GM04504 (cell line): ENCODE measurements at places on chromosomes 4 and X.

- no peak for DNase-seq
These were observed 78.7 kb upstream of the ZNF518B start for GRCh38 chr4:10535912-10536311.

- peak; percentile 33 for DNase-seq
These were observed 722 bp downstream of the SLC10A7 start for GRCh38 chr4:146520896-146521540.

DNA sequence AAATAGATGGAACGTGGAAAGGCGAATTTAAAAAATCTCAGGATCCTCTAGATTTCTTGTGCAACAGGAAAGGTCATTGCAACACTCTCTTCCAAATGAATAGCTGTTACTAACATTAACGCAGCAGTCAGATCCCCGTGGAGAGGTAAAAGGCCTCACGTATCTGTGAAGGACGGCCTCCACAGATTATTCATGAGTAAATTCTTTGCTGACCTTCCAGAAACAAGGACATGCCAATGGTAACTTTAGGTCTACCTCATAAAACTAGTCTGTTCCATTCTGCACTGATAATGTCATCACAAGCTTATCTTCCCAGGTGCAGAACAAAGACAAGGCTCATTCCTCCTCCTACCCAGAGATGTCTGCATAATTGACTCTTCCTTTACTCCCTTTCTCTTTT is 16.1 kb upstream of the REPS2 start:
- DNase-seq: no peak

DNA sequence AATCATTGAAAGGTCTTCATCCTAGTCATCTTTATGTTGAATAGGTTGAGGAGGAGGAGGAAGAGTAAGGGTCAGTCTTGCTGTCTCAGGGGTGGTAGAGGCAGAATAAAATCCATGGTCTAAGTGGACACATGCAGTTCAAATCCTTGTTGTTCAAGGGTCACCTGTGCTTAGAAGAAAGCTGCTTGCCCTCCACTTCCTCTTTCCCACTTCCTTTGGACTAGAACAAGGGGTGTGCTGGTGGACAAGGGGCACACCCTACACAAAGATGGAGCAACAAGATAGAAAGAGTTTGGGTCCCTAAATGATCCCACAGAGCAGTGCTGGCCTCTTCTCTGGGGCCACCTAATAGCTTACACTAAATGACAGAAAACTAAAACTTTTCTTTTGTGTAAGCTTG is 47.9 kb downstream of the HSD17B13 start:
- DNase-seq: no peak

- no peak for DNase-seq
These were observed 29.2 kb downstream of the TBC1D9 start for GRCh38 chr4:140726776-140727500.

DNA sequence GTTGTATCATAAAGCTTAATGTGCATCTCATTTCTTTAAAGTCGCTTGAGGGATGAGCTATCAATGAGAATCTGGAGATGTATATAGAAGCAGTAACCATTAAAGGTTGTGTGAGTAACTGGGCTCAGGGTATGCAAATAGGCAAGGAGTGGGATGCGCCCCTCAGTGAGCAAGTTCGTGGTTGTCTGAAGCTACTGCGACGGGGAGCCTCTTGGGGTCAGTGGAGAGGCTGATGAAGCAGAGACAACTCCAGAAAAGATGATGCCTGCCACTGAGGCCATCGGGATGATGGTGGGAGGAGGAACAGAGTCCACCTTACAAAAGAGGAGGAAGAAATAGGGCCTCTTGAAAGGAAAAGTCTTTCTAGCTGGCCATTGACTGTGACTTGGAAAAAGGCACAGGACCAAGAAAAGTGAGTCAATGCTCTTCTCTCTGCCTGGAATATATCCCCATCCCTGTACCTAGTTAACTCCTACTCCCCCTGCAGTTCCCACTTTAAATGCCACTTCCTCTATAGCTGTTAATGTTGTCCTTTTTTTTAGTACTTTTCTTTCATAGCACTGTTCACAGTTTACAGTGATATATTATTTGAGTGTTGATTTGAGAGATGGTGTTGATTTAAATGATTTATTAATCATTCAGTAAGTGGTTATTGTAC is 51.4 kb upstream of the LSM6 start:
- no peak for DNase-seq

DNA sequence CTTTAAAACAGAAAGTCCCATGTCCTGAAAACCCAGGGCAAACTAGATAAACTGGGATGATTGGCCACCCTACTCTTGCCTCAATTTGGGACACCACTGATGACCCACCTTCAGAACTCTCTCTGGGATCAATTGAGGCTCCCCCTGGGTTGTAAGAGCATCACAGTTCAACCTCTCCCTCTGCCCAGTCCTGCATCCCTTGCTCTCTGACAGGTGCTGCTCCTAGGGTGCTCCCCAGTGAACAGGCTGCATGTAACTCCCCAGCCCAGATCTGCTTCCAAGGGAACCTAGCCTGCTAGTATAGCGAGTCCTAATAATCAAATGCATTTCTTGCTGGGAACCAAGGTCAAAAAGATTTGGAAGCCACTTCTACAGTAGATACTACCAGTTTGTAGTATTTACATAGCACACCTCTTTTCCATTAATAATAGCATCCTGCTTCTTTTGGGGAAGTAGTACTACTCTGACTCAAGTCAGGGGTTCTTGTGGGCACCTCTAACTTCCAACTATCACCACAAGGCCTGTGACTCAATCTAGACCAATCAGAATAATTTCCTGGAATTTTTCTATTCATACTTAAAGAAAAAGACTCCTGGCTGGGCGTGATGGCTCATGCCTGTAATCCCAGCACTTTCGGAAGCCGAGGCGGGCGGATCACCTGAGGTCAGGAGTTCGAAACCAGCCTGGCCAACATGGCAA is 42.1 kb upstream of the SPINK2 start:
- no peak for DNase-seq

GRCh38 chrX:96211953-96212352 is 472.7 kb upstream of the DIAPH2 start:
- DNase-seq: no peak

DNA sequence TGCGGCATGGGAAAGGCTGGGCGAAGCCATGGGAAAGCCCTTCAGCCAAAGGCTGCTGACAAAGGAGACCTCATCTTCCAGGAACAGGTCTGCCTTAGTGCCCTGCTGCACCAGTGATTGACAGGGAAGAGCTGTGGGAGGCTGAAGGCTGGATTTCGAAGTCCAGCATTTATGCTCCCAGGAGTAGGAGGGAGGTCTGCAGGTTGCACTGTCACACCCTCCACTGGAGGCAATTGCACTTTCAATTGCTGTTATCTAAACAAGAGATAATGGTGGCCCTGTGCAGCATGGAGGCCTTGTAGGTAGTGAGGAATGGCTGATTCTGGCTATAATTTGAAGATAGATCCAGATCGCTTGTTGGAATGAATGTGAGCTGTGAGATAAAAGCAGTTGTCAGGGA is 43.7 kb downstream of the FAM114A1 start:
- no peak for DNase-seq

DNA sequence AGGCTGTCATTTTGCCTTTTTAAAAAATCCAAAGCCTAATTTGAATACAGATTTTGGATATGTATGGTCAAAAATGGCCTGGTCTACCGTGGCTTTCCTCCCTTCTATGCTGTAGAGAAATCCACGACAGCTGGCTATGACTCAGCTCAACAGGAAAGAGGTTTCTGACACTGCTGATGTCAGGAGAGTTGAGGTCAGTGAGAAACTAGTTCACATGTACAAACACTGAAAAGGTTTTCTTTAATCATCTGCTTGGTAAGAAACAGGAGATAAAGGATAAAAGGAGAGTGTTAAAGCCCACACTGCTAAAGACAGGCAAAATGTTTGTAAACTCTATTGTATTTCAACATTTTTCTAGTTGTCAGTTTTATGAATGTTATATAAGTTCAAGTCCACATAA is 113.9 kb downstream of the NYX start:
- peak; percentile 42 for DNase-seq

DNA sequence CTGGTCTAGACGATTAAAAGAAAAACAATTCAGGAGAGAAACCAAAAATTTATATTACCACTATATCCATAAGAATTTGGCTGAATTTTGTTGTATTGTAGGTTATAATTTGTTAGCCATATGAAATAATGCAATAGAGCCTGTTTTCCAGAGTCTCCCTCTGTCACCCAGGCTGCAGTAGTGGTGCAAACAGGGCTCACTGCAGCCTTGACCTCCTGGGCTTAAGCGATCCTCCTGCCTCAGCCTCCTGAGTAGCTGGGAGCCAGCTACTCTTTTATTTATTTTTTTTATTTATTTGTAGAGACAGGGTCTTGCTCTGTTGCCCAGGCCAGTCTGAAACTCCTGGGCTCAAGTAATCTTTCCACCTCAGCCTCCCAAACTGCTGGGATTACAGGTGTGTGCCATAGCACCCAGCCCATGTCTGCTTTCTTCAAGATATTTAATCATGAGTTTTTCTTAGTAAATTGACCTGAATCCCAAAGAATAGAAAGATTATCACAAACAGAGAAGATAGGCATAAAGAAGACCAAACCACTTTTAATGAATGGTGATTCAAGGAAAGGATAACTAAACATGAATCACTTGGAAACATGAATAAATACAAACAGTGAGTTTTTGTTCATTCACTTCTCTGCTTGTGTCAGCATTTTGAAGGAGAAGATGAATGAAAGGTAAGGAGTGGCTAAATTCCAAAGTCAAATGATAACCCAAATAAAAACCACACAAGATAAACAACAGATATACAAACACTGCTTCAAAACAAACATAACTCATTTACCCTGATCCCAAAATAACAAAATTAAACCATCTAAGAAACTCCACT is 82.1 kb downstream of the PPP3CA start:
- DNase-seq: no peak

- no peak for DNase-seq
These were observed 133.8 kb downstream of the AFF1 start for GRCh38 chr4:87068583-87069021.

DNA sequence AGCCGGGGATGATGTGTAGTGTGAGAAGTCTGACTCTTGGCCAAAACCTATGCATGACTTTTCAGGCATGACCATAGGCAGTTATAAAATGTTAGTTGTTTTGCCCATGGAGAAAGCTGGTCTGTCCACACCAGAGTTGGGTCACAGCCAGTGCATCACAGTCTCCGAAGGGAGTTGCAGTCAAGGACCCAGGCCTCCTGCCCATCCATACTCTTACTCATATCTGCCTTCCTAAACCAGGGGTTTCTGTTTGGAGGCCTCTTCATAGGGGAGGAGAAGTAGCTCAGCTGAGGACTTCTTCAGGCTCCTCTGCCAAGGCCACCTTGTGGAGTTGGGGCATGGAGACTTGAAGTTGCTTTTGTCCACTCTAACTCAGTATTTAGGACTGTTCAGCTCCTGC is 1008.3 kb downstream of the PCDH18 start:
- DNase-seq: no peak

DNA sequence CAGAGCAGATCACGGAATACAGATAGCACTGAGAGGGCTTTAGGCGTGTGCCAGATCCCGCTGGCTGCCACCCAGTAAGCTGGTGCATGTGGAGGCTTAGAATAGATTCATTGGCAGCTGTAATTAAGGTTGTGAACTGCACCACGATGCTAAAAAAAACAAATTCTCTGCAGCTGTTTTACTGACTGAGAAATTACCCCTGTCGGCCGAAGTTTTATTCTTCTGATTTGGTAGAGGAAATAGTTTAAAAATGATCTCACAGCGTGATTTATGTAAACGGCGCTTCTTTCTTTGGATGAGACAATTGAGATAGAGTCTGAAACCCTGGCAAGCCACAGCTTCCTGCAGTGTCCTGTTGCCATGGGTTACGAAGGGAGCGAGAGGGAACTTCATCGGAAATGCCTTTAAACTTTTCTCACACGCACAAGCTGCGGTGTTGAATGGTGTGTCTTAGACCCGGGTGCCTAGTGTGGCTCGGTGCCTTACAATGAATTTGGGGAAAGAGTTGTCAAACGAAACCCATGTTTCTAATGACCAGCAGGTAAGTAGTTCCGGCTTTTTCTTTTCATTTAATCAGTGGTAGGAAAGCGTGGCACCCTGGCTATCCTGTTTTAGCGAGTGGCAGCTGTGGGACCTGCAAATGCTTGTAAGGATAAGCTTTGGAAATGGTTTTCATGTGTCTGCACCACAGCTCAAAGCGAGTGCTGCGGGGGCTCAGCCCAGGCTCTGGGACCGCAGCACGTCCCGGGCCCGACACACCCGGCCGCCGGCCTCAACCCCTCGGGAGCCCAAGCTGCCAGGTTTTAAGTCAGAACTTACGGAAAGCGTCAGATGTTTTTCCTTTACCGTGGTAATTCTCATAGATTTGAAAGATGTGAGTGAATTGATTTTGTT is 71.7 kb upstream of the HGFAC start:
- DNase-seq: peak; percentile 93

- DNase-seq: no peak
These were observed 156.3 kb downstream of the PARM1 start for GRCh38 chr4:75089206-75089605.

DNA sequence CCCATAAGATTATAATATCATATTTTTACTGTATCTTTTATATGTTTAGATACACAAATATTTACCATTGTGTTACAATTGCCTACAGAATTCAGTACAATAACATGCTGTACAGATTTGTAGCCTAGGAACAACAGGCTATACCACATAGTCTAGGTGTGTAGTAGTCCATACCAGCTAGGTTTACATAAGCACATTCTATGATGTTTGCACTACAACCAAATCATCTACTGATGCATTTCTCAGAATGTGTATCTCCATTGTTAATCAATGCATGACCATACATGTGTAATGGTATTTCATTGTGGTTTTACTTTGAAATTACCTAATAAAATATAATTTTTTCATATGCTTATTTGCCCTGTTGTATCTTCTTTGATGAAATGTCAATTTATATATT is 288.1 kb upstream of the PCDH10 start:
- DNase-seq: no peak

- no peak for DNase-seq
These were observed 4.2 kb upstream of the PYURF start for GRCh38 chr4:88527787-88528186.

GRCh38 chr4:98283219-98284189 is 22.3 kb downstream of the RAP1GDS1 start:
- peak; percentile 29 for DNase-seq

- DNase-seq: no peak
These were observed 662 bp downstream of the APBB2 start for GRCh38 chr4:41213625-41214135.

DNA sequence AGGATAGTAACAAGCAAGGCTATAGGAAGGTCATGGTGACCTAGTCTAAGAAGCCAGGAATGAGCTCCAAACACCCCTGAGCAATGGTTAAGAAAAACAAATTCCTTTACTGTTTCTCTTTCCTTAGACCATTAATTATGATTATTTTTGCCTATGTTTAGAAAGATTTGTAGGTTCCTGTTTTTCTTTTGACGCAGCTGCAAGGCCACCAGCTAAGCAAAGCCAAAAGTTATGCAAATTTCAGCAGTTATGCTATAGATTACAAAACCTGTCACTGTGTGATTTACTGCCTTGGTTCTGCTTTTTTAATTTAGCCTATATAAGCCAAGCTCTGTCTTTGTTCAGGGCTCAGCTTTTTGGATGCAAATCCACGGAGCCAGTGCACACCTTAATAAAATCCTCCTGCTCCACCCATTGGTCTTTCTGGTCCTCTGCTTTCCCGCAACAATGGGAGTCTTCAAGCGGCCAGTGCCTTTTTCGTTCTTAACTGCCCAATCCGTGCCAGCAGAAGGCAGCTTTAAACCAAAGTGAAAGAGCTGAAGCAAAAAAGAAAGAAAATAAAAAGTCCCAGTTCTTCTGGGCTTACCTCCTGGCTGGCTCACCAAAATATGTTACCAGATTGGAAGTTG is 1.4 kb upstream of the CEP135 start:
- no peak for DNase-seq

GRCh38 chr4:165481053-165481835 is 102.4 kb downstream of the CPE start:
- DNase-seq: no peak

GRCh38 chrX:2500803-2501558 is at the start of the genes DHRSX and ZBED1:
DHRSX (minus strand) TSS chrX:2500976; CDS start chrX:2500925, 51 bp downstream.
ZBED1 (minus strand) TSS chrX:2500976; CDS start chrX:2490719, 10,257 bp downstream.
- no peak for DNase-seq

GRCh38 chr4:129335818-129336217 is 239.9 kb downstream of the C4orf33 start:
- DNase-seq: no peak
